ENCODE measurements at places on chromosomes 7 and 10. TPM values are rescaled to one million over a fixed set of nuclear protein-coding genes. Genes with fewer than 3 reads are reported as not detected.

DNA sequence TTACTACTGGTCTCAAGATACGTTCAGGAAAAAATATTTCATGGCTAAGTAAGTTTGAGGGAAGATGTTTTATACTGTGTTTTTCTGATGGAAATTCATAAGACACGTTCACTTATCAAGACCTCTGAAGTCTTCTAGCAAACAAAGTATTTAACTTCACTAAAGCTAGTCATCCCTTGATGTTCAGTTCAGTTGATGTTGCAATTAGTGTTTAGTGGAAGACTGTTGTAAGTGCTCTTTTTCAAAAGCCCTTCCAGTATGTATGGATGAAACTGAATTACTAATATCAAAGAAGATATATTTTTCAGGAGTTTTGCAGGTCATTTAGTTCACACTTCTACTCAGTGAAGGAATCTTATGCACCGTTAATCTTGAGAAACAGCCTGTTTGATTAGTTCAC lies 25.1 kb downstream of the CUL1 start:
- no peak overlapping the region for H3K27ac ChIP-seq
- peaks cover 90% of the 10 kb centered on the region for H3K4me1 ChIP-seq
- H3K27me3 ChIP-seq: no peaks in the 10 kb centered on the region
- no peak for DNase-seq

GRCh38 chr7:132777414-132777813 lies 201.1 kb upstream of the PLXNA4 start:
- DNase-seq: no peak
- no peaks in the 10 kb centered on the region for H3K36me3 ChIP-seq
- H3K4me1 ChIP-seq: peaks cover 6% of the 10 kb centered on the region
- no peaks in the 10 kb centered on the region for H3K27me3 ChIP-seq
- H3K4me3 ChIP-seq: no peak overlapping the region

DNA sequence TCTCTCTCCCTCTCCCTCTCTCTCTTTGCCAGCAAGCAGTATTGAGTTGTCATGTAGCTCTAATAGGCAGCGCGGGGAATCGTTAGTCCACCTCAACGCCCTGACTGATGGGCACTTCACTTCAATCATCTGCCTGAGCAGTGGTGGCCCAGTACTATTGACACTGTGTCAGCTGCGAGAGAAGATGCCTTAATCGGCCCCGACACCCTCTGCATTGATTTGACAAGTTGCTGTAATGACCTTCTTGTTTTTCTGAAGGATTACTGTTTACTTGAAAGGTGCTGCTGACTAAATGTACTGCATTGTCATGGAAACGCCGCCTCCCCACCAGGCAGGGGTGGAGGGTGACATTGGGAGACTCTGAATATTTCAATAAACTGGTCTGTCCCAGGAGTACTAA lies 913.8 kb downstream of the KCNMA1 start:
- H3K27ac ChIP-seq: no peak overlapping the region
- no peaks in the 10 kb centered on the region for H3K36me3 ChIP-seq
- no peak overlapping the region for H3K4me3 ChIP-seq

DNA sequence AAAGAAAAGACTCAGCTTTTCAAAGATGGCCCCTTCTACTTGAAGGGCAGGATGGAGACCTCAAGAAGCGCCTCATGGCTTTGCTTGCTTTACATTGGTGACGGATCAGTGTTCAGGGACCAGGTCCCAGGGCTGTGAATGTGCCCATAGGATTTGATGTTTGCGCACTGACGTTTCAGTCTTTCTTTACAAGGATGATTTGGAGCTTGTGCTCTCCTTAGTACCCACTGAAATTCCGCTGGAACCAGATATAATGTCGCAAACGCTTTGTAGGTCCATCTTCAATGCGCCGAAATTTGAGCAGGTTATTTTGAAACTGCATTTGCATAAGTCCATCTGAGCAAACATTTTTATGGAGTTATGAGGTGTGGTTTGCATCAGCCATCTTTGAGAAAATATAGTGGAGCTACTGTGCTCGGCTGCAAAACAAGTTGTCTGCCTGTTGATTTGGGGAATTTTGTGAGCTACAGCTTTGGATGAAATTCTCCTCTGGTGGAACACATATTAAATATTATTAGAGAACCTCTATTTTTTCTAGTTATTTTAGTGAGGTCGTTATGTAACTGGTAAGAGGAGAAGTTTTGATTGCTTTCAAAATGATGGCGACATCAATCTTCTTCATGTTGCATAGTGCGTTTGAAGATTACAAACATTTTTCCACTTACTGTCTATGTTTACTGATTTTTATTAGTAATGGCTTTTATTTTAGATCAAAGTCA lies 2.4 kb downstream of the RBM20 start:
- no peak overlapping the region for H3K27ac ChIP-seq
- peaks cover 45% of the 10 kb centered on the region for H3K27me3 ChIP-seq
- DNase-seq: no peak

DNA sequence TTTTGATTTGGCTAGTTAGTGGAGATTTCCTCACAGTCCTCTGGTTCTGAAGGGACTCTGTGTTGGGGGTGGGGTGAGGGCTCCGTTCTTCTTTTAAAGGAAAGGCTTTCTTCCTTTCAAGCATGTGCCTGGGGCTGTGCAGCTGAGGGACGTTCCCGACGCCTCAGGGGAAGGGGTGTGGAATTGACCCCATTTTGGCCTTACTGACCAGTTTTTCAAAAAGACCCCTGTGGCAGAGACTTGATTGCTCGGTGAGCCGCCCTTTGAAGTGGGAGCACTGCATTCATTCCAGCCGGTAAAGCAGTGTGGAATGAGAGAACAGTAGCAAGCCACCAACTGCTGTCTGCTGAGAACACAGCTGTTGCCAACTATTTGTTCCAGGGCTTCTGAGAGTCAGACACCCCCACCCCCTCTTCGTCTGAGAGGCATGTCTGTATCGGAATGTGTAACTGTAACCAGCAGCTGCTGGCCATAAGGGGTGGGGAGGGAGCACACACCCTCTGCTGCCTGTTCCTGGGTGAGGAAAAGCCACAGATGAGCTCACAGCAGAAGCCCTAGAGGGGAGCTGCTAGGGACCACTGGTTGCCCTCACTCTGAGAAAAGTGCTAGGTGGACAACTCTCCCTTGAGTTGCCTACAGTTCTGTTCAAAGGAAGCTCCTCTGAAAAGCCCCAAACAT lies 33.2 kb downstream of the WBP1L start:
- H3K4me3 ChIP-seq: no peak overlapping the region
- no peak overlapping the region for H3K27ac ChIP-seq
- H3K36me3 ChIP-seq: no peaks in the 10 kb centered on the region
- no peak for DNase-seq
- no peaks in the 10 kb centered on the region for H3K27me3 ChIP-seq

- H3K4me1 ChIP-seq: no peaks in the 10 kb centered on the region
- H3K27ac ChIP-seq: no peak overlapping the region
- no peak overlapping the region for H3K4me3 ChIP-seq
- DNase-seq: no peak
Observed at GRCh38 chr7:44390701-44391100, 65.3 kb upstream of the CAMK2B start.

DNA sequence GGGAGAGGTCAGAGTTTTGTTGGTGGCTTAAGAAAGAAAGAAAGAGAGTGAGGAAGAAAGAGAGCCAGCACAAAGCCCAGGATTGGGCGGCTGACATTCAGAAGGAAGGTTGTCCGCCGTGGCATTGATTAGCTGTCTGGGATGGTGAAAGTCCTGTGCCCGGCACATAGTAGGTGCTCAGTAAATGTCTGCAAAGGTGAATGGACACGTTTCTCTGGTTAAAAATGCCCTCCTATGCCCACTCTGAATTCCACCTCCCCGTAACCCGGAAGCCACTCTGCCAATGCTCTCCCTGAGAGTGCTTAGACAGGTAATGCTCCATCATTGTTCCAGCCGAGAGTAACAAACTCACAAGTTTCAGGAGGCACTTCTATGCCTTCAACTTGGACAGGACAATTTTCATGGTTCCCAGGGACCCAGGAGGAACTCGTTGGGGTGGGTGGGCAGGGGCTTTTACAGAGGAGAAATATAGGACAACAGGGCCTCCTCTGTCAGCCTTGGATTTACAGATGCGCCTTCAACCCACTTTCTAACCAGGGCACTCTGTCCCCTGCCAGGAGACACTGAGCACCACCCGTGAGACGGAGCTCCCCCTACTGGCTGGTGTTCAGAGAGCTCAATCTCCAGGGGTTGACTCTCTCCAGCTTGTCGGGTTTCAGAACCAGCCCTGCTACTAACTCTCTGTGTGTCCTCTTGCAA lies 411.5 kb upstream of the ZMIZ1 start:
- H3K27ac ChIP-seq: no peak overlapping the region
- no peaks in the 10 kb centered on the region for H3K27me3 ChIP-seq
- H3K36me3 ChIP-seq: no peaks in the 10 kb centered on the region

DNA sequence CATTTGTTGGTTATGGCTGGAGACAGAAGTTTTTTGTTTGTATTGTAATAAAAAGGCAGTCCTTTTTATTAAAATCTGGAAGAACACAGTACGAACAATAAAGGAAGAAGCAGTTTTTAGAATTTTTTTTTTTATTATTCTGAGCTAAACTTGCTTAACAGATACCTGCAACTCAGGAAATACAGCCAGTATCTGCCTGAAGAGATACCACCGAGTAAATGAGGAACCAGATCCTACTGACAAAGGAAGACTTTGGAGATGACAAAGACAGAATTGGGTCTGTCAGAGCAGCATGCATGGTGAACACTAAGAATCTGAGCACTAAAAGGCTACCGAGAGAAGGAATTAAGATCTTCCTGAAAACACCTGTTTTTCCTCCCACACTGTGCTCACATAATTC lies 1335.9 kb upstream of the SORCS1 start:
- no peaks in the 10 kb centered on the region for H3K36me3 ChIP-seq
- no peaks in the 10 kb centered on the region for H3K27me3 ChIP-seq
- H3K27ac ChIP-seq: no peak overlapping the region
- H3K4me1 ChIP-seq: no peaks in the 10 kb centered on the region

Gene MYH16
- total RNA-seq: not detected

Gene TCAF2
- total RNA-seq: 31.6 TPM

Gene ZNRF2
- 37.3 TPM for total RNA-seq

Gene SLC26A5
- total RNA-seq: not detected

Gene TCERG1L
- not detected for total RNA-seq
